Germinal center (tissue), 1 donor: ENCODE measurements at places on chromosomes 4 and X.

GRCh38 chr4:185124006-185124405 is 19.1 kb upstream of the SLC25A4 start:
- no peak for DNase-seq

DNA sequence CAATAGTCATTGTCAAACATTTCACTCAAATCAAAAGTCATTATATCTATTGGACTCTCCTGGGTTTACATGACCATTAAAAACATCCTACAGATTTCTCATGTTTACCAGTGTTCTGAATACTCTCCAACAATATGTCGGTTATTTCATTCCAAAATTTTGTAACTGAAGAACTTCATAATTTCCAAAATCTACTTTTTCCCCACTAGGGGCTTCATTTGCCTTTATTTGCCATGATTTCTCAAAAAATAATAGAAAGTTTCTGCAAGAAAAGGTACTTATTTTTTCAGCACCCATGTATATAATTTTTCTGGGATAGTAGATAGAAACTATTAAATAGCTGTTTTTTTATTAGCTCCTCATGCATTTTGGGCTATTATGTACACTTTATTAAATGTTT is 49.0 kb downstream of the PRDM5 start:
- DNase-seq, result no peak

GRCh38 chrX:152997337-152997736 is 3.4 kb upstream of the PNMA5 start:
- no peak for DNase-seq

DNA sequence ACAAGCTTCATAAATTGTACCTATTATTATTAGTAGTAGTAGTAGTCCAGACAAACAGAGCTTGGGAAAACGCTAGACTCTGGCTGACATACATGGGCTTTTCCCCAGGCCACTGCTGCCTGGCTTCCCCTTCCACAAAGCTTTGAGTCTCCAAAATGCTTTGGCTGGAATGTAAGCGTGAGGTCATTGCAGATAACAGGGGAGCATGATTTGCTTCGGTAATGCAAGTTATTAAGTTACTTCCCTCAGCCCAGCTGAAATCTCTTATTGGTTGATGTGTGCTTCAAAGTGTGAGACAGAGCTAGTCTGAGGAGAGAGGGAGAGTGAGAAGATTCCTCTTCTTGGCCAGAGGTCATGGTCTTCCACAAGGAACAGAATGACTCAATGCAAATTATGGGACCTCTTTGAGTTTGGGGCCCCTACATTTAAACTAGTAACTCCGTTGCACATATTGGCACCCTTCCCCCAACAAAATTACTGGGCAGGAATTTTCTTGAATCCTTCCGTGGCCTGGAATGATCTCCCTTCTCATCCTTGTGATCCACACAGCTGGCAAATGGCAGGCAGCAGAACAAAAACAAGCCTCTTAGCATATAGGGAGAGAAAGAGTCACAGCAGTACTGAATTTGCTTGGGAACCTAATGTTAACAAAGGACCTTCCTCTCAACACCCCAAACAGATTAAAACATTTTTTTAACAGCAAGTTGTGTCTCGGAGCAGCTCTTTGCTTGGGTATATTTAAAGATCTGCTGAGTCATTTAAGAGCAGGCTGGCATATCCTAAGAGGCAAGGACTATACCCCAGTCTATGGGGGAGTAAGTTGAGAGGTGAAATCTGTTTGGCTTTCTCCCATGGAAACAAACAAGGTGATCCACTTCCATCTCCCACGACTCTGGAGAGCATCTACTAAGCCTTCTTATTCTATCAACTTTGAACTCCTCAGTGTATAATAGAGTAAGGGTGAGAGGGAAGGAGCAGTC is 19.9 kb downstream of the AR start:
- no peak for DNase-seq

GRCh38 chr4:125388613-125389012 is 73.9 kb downstream of the FAT4 start:
- no peak for DNase-seq

GRCh38 chr4:134328741-134329140 is 127.2 kb upstream of the PABPC4L start:
- DNase-seq, result no peak

- DNase-seq, result no peak
Observed at GRCh38 chr4:97300561-97300960, 842.7 kb downstream of the STPG2 start.

- DNase-seq, result no peak
Observed at GRCh38 chr4:141347684-141348083, 127.0 kb downstream of the ZNF330 start.

DNA sequence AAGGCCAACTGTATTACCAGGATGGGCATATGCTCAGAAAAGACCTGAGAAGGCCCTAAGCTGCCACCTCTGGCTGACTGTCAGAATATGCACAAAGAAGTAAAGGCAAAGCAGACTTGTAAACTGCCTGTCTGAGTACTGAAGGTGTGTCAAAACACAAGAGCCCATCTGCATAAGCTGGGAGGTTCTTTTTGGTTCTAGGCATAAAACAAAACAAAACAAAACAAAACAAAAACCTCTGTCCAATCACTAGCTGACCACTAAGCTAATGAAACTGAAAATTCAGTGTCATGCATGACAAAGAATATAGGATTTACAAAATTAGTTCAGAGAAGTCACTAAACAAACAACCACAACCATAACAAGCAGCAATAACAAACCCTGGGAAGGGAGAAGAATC is 20.6 kb downstream of the SH3D19 start:
- no peak for DNase-seq

GRCh38 chr4:17578482-17578891 is 1.5 kb downstream of the LAP3 start:
- DNase-seq, result peak; percentile 30
